ENCODE measurements at places on chromosomes 6 and 20.

DNA sequence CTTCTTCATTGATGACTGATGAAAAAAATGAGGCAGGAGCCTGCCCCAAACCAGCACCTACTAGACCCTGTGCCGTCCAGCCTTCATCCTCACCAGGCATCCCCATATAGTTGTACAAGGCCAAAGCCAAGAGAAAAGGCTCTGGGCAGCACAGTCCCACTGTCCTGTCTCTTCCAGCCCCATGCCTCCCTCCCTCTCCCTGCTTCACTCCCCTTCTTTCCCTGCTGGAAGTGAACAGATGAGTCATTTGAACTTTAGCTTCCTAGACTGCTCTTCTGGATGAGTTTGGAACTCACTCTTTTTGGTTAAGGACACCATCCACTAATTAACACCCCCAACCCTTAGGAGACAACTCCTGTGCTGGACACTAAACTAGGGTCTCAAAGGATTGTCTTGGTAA is 235.2 kb downstream of the LRFN2 start:
- DNase-seq = no peak

DNA sequence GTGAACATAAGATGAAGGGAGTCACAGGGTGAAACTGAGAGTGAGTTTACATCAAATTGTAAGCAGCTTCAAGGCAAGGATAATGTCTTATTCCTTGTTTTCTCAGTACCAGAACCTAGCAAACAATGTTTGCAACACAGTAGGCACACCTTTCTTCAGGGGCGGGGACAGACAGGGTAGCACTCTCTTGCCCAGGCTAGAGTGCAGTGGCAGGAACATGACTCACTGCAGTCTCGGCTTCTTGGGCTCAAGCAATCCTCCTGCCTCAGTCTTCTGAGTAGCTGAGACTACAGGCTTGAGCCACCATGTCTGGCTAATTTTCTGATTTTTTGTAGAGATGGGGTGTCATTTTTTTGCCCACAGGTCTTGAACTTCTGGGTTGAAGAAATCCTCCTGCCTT is 299.8 kb downstream of the CD83 start:
- DNase-seq = no peak

DNA sequence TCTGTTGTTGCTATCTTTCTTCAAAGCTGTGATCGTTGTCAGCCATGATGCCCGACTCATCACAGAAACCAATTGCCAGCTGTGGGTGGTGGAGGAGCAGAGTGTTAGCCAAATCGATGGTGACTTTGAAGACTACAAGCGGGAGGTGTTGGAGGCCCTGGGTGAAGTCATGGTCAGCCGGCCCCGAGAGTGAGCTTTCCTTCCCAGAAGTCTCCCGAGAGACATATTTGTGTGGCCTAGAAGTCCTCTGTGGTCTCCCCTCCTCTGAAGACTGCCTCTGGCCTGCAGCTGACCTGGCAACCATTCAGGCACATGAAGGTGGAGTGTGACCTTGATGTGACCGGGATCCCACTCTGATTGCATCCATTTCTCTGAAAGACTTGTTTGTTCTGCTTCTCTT is 19.3 kb downstream of the ABCF1 start:
- no peak for DNase-seq

DNA sequence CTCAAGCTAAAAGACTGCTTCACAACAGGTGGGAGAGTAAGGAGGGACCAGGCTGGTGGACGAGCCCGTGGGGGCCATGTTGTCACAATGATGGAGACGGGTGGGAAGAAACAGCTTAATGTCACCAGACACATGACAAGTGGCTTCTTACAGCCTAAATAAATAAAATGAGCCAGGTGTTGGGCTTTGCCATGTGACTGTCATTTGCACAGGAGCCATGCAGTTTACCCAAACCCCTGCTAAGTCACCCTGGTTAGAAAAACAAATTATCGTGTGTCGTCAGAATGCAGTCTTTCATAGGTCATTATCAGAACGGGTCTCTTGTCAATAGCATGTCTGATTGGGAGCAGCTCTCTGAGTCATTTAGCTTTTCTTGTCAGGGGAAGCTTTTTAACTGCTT is 18.5 kb downstream of the BTBD3 start:
- peak; percentile 75 for DNase-seq

DNA sequence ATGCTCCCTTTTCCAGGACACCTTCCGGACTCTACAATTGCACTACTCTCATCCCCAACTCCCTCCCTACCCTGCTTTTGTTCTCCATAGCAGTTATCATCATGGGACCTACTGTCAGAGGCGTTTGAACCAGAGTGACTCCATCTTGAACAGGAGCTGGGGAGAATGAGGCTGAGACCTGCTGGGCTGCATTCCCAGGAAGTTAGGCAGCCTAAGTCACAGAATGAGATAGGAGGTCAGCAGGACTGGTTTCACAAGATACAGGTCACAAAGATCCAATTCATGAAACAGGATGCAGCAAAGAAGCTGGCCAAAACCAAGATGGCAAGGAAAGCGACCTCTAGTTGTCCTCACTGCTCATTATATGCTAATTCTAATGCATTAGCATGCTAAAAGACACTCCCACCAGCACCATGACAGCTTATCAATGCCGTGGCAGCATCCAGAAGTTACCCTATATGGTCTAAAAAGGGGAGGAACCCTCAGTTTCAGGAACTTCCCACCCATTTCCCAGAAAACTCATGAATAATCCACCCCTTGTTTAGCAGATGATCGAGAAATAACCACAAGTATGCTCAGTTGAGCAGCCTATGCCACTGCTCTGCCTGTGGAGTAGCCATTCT is 15.6 kb downstream of the SLC13A3 start:
- DNase-seq = no peak

DNA sequence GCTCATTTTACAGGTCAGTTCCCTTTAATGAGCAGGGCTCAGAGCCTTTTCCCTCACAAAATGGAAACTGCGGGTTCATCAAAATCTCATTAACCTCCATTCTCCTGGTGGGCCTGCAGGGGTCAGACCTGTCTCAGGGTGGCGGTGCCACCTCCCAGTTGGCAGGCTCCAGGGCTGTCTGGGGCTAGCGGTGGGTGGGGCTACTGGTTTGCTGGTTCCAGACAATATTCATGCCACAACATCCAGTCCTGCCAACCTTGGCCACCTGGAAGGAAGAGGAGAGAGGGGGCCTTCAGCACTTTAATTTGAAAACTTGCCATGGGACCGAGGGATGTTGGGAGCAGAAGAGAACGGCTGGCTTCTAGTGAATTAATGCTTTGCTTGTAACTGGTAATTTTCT is 41.9 kb upstream of the CTNNBL1 start:
- DNase-seq = no peak

- peak; percentile 49 for DNase-seq
These were observed 10.7 kb downstream of the DLL1 start for GRCh38 chr6:170279977-170280688.

- no peak for DNase-seq
These were observed 121.4 kb upstream of the LY86 start for GRCh38 chr6:6466967-6467761.

GRCh38 chr20:23664954-23665353 is 23.9 kb downstream of the CST4 start:
- no peak for DNase-seq

- DNase-seq = no peak
These were observed 156.5 kb downstream of the BTBD3 start for GRCh38 chr20:12074111-12074655.

Data from NCI-H1930 (cell line).